ENCODE measurements at places on chromosomes 16 and 17.

DNA sequence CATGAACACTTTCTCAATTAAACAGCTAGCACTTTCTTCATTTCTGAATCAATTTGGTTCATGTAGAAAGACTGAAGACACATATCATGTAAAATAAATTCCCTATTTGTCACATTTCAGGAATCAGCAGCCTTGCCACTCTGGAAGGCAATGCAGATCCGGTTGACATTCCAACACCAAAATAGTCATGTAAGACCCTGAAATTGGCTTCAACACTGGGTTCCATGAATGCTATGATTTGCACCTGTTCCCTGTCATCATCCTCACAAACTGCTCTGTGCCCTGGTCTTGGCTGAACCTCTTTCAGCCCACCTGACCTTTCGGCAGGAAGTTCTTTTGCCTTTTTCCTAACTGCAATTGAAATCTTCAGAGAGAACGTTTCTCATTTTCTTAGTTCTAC, 156.9 kb downstream of the CDH8 start:
- DNase-seq, result no peak

- DNase-seq, result peak; percentile 69
Observed at GRCh38 chr16:26649381-26650045, 417.2 kb upstream of the C16orf82 start.

- DNase-seq, result no peak
Observed at GRCh38 chr17:59565959-59566324, 532 bp downstream of the DHX40 start.

DNA sequence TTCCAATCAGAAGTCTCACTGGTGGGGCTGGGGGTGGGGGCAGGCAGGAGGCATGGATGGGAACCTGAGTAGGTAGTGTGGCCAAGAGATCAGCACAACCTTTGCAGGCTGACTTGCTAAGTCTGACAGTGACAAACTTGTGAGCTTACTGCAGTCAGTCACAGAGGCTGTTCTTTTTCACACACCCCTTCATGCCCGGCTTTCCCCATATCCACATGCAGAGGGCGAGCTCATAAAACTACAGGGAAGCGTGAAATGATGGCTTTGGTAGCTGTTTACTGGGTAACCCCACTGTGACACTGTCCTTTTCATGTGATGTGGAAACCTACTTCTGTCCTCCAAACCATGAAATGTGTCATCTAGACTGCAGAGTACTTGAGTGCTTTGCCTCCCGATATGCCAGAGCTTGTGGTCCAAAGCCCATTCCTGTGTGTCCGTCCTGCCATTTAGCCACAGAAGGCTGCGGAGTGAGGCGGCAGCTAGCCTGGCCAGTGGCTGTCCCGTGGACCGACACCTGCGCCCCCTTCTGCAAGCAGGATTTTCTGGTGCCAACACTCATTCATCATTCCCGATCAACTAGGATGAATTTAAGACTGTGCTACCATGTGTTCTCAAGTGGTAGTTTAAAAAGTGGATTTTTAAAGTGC, 9.8 kb downstream of the GEMIN4 start:
- DNase-seq, result no peak

GRCh38 chr17:28908640-28909167, 5.8 kb upstream of the DHRS13 start:
- no peak for DNase-seq

All from NCI-H2107 (cell line).